CD8-positive, alpha-beta T cell (primary cell): ENCODE measurements at places on chromosomes 12 and 14. TPM values are rescaled to one million over a fixed set of nuclear protein-coding genes. Genes with fewer than 3 reads are reported as not detected.

The SERPINA12 gene
- not detected for total RNA-seq

The GLS2 gene
- 1.5 TPM for total RNA-seq

The RDH5 gene
- total RNA-seq = 7.8 TPM

The IQSEC3 gene
- 4.4 TPM for total RNA-seq

The STYK1 gene
- total RNA-seq = 0.57 TPM

The ARMH4 gene
- not detected for total RNA-seq

The P2RX2 gene
- total RNA-seq = not detected

The TAS2R9 gene
- total RNA-seq = not detected

The ZFYVE26 gene
- total RNA-seq = 20.4 TPM
